ENCODE measurements at places on chromosomes 6 and 20.

- no peak for DNase-seq
These were observed 867.6 kb upstream of the FLRT3 start for GRCh38 chr20:15205028-15205427.

GRCh38 chr6:137734005-137734874 lies 132.8 kb upstream of the TNFAIP3 start:
- DNase-seq, result no peak

- peak; percentile 46 for DNase-seq
These were observed 85.4 kb downstream of the HFE start for GRCh38 chr6:26172608-26172968.

DNA sequence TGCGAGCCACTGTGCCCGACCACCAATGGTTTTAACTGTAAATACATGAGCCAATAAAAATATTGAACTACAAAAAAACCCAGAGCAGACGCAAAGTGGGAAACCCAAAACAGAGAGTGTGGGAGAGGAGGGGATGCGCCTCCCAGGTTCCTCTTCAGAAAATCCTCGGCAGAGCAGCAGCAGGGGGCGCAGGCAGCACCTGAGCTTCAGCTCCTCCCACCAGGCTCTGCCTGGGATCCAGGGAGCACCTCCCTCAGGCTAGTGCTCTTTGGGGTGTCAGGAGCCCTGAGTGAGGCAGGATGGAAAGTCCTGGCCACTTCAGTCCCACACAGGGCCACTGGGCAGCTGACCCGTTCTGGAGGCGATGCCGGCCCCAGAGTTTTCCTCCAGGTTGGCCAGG lies 536.9 kb upstream of the CDH4 start:
- no peak for DNase-seq

DNA sequence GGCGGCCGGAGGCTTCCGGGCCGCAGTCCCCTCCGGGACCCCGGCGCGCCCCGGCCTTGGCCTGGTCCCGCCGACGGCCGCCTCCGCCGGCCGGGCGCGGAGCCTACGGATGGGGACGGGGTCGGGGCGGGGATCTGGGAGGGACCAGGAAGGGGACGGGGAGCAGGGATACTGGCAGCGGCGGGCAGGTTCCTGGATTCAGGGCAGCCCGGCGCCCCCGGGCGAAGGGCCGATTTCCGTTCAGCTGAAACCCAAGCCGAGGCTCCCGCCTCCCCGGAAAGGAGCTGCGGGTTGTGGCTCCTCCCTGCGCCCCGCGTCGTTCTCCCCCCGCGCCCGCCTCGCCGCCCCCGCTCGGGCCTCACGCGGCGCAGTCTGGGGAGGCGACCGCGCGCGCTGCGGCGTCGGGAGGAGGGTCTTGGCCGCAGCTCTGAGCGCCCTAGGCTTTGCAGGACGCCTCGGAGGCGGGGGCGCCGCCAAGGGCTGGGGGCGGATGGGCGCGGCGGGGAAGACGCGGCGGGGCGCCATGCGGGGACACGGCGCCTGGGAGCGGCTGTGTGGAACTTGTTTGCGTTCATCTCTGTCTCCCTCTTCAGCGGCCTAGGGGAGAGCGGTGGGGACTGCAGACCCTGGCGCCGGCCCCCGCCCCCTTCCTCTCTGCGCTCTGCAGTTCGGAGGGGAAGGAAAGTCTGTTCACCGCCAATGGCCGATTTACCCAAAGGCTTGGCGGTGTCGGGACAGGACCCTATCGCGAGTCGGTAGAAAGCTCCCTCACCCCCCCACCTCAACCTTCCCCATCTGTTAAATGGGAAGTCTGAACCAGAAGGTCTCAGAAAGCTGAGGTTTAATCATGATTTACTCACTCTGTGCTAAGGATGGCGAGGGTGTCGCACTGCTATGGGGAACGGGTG lies 22.7 kb upstream of the TMEM181 start:
- DNase-seq, result peak; percentile 66

- no peak for DNase-seq
These were observed 174.7 kb upstream of the ZNF217 start for GRCh38 chr20:53768329-53768728.

DNA sequence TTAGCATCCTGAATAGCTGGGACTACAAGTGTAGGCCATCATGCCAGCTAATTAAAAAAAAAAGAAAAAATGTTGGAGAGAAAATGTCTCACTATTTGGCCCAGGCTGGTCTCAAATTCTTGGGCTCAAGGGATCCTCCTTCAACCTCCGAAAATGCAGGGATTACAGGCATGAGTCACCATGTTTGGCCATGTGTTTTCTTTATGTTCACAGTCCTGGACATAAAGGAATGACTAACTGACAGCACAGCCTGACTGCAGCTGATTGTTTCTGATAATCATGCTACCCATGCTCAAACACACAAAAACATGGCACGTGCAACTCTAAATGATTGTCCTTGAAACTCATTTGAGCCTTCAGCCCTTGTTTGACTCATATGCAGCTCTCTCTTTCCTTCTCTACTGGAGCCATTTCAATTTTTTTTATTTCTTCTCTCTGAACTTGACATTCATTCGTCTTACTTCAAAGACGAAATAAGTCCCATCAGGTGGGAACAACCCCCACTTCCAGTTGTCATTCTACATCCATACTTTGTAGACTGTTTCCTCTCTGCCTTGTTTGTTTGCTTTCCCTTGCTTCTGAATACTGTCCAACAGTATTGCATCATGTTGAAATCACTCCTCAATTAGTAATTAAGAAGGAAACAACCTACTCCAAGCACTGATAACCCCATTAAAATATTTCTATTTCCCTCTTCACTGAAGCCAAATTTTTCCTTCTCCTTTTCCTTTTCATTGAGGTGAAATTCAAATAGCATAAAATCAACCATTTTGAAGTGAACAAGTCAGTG lies 413.0 kb downstream of the BMP2 start:
- peak; percentile 67 for DNase-seq

- DNase-seq, result no peak
These were observed 17.9 kb downstream of the PROKR2 start for GRCh38 chr20:5298811-5299210.

DNA sequence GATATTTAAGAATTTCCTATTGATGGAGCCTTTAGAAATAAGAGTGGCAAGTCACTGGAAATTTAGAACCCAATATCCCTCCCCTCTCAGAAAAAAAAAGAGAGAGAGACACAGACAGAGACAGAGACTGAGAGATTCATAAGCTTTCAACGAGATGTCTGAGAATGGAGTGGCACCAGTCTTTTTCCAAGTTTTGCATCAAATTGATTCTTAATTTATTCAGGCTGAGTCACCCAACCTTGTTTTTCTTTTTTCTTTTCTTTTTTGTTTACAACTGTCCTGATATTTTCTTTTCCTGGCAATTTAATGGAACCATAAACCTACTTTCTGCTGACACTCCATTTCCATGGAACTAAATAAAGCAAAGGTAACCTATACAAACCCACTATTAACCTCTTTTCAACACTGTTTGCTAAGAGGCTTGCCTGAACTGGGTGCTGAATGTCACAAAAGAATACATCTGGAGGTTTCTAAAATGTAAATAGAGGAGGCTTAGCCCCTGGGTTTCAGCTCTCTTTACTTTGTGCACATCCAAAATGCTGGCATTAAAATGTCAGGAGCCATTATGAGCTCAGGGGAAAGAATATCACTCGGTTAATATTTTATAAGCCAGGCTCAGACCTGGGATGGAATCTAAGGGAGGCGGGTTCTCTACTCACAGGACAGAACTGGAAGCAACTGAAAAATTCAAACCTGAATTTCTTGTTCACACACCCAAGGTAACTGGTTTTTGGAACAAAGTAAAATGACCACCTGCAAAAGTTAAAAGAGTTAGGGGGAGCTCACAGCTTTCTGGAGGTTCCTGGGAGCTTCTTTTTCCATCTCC lies 100.8 kb downstream of the BFSP1 start:
- no peak for DNase-seq

GRCh38 chr6:33740794-33741193 lies 5.9 kb downstream of the IP6K3 start:
- DNase-seq, result no peak

DNA sequence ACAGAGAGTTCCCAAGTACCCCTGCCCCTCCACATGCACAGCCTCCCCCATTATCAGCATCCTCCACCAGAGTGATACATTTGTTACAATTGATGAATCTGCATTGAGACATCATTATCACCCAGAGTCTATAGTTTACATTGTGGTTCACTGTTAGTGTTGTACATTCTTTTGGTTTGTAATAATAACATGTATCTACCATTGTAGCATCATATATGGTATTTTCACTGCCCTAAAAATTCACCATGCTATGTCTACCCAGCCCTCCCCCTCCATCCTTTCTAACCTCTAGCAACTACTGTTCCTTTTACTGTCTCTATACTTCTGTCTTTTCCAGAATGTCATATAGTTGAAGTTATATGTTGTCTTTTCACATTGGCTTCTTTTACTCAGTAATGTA lies 273.9 kb upstream of the RNF217 start:
- peak; percentile 35 for DNase-seq

GRCh38 chr6:26158581-26159356 lies 71.5 kb downstream of the HFE start:
- DNase-seq, result peak; percentile 53

DNA sequence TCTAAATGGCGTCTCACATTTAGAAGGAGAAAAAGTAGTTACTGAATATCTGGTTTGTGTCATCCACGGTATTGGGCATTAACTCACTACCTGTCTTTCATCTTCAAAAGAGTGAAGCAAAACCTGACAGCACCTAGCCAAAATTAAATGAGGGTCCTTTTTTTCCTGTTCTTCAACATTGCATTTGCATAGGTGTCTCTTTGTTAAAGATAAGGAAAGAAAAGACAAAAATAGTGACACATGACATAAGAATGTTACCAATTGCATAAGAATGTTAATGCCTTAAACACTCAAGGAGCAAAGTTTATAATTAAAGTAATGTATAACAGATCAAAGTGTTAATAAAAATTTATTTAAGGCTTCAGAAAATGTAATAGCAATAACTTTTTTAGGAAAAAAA lies 61.4 kb upstream of the MANEA start:
- DNase-seq, result no peak

- no peak for DNase-seq
These were observed 19.5 kb upstream of the ASXL1 start for GRCh38 chr20:32338665-32339064.

DNA sequence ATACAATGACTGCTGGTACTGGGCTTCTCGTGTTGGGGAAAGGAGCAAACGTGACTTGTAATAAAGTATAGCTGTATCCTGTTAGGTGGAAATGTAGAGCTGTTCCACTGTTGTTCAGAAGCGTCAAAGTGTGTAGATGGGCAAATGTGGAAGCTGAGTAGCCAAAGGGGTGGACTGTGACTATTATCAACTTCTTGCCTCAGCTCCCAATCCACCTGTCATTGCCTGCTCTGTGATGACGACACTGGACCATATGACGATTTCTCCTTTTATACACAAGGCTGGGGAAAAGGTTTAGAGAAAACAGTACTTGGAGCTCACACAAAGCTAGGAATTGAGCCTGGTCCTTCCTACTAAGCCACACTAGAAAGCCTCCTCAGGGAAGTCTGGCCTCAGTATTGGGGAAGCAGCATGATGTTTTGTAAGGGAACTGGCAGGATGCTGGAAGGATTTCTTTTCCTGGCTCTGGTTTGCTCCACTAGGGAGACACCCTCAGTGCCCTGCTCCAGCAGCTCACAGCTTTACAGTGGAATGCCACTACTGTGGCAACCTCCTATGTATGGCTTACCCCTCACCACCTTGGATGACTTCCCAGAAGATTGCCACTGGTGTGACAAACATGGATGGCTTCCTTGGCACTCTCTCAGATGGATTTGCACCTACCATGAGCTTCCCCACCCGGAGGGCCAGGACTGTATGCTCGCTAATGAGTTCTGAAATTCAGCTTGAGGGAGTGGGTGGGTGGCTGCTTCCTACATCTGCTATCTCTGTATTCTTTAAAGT lies 20.0 kb downstream of the CD164 start:
- no peak for DNase-seq

DNA sequence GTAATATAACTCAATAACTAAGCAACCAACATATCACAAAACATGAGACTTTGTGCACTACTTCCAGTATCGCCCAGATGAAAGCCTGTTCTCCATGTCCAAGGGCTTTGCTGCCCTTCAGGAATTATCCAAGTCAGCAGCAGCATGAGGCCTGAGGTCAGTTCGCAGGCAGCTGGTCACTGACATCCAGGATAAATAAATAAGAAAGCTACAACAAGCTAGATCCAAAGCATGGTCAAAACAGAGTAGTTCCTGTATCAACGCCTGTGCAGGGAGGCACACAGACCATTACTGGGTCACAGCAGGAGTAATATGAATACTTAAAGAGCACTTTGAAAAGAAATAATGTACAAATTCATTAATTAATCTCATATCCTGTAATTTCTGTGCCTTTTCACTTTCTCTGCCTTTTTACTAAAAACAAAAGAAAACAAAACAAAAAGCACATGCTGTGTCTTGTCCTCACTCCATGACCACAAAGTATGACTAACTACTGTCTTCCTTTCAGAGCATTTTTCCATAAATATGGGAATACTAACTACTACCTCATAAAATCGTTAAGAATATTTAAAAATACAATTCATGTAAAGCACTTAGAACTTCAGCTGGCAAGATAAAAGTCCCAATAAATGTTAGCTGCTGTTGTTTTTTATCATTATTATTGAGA lies 374.9 kb upstream of the IRAK1BP1 start:
- DNase-seq, result peak; percentile 53

DNA sequence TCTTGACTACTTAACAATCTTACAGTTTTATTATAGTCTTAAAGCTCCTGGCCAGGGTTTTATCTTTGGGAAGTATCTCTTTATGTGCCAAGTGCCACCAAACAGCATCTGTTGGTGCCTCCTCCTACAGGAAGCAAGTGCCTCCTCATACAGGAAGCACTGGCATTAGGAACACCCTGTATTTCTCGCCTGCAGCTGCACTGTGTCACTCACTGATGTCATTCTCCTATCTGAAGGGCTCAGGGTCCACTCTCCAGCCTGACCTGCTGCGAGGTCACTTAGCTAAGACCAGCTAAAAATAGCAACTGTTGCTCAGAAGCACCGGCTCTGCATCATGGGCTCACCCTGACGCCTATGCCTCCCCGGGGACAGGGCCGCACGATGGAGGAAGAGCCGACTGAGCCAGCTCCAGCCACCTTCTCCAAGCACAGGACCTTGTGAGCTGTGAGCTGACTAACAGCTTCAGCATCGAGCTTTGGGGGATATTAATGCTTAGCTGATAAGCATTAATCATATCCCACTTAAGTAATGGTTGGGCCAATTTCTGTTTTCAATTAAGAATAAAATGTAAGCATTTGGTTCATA lies 66.3 kb upstream of the CD93 start:
- DNase-seq, result peak; percentile 62

DNA sequence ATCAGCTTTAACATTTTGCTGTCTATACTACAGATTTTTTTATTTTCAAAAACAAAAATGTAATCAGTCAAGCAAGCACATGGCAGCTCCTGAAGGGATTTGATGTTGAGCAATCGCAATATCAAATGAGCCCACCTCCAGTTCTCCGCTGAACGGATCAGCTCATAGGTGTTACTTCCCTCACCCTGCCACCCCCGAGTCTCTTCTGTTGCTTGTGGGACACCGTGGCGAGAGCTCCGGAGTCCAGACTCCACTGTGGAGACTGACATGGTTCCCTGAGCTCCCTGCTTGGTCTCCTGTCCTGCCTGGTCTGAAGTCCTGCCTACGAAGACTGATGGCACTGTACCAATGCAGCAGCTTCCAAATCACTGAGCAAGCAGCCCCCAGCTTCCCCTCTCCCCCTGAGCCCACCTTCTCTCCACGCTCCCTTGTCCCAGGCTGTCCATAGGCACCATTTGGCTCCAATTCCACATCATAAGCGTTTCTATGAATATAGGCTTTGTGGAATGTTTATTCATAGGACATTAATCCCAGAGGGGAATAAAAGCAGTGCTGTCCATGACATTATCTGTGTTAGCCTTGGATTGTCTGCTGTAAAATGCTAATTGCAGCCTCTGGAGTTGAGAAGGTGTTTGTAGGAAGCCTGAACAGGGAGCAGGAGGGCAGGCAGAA lies 162.2 kb downstream of the LY86 start:
- no peak for DNase-seq

- DNase-seq, result no peak
These were observed 58.2 kb downstream of the IGF2R start for GRCh38 chr6:160027076-160027475.
